ENCODE measurements at places on chromosomes 12 and 14.
A peak's percentile ranks its signal among the peaks of the same experiment; 100 is the strongest.

- DNase-seq = no peak
Observed at GRCh38 chr14:97878727-97879126, 1081.5 kb downstream of the VRK1 start.

- peak; percentile 83 for DNase-seq
Observed at GRCh38 chr12:10147714-10148403, 17.9 kb upstream of the CLEC7A start.

DNA sequence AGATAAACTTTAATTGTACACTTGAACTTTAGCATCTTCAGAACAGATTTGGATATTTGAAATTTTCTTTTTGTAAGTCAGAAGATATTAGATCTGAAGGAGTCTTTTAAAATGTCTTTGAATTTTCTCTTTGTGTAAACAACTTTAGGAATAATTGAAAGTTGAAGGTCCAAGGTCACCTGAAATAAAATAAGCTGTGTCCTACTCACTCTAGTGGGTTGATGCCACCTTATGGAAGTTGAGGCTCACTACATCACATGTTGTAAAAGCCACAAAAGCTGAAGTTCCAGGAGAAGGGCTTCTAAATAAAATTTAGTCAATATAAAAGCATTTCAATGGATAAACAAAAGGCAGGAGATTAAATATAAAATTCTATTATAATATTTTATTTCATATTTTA lies 122.0 kb upstream of the ATXN7L3B start:
- peak; percentile 52 for DNase-seq

GRCh38 chr14:71692496-71692895 lies 239.7 kb upstream of the RGS6 start:
- DNase-seq = no peak

- DNase-seq = no peak
Observed at GRCh38 chr12:52032446-52032803, 18.8 kb upstream of the NR4A1 start.

GRCh38 chr12:113322343-113322742 lies 12.6 kb downstream of the SLC8B1 start:
- DNase-seq = no peak

DNA sequence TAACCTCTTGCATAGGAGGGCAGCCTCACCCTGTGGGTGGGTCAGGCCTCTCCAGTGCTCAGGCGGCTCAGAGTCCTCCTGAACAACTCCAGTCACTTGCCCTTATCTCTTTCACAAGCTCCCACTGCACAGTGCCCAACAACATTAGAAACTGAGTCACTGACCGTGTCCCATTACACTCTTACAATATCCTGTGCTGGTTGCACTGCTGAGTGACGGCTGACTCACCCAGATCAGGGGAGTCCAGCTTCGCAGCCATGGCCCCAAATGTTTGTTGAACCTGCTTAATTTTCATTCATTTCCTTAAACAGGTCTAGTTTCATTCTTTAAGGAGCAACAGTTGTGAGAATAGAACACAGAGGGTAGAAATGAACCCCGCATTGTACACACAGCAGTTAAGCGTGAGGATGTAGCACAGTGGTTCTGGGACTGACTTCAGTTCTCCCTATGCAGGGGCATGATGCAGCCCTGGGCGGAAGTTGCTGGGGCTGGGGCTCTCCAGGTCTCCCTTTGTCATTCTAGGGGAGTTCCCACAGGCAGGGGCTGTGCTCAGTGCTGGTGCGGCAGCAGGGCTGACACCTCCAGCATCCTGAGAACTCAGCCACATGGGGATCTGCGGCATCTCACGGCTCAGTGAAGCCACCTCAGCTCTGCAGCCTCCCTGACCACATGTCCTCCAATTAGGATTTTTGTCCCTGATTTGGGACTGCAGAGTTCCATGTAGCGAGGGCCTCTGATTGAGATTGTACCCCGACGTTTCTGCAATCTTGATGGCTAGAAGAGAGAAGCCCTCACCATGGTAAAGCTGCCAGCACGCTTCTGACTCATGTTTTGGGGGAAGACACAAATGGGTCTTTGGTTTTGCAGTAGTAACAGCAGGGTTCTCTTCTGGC lies 16.1 kb downstream of the GPR68 start:
- no peak for DNase-seq

GRCh38 chr12:81541121-81541520 lies 218.0 kb downstream of the PPFIA2 start:
- DNase-seq = peak; percentile 39

GRCh38 chr12:110937104-110937641 lies 16.8 kb upstream of the MYL2 start:
- DNase-seq = peak; percentile 67

- DNase-seq = no peak
Observed at GRCh38 chr12:117159674-117160073, 30.6 kb downstream of the FBXO21 start.

DNA sequence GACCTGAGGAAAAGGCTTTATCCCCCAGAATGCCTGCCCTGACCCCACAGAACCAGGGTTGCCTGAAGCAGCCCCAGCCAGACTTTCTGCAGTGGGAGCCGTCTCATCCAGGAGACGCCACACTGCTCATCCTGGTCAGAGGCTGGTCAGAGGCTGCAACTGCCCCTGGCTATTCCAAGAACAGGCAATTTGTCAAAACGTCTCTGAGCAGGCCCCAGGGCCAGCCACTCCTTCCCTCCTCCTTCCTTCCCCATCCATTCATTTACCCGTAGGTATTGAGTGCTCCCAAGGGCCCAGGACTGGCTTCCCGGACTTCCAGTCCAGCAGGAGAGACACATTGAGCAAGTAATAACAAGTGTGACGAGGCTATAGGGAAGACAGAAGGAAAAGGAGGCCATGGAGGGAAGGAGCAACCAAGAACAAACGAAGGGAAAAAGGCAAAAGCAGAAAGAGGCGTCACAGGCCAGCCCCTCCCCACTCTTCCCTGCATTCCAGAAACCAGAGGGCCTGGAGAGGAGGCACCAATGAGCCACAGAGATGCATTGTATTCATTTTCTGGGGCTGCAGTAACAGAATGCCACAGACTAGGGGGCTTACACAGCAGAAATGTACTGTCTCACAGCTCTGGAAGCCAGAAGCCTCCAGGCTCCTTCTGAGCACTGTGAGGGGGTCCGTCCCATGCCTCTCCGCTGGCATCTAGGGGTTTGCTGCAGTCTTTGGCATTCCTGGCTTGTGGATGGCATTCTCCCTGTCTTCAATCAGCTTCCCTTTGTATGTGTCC lies 21.0 kb upstream of the CD9 start:
- no peak for DNase-seq

DNA sequence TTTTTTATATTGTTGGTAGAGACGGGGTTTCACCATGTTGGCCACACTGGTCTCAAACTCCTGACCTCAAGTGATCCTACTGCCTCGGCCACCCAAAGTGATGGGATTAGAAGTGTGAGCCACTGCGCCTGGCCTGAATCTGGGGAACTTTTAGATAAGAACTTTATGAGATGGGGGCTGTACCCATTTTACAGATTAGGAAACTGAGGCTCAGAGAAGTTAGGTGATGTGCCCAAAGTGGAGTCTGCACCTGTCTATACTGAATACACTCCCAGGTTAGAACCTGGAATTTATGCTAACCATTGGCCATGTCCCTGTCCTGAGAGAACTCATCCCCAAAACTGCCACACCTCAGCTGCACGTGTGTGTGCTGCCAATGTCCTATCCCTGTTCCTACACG lies 81.9 kb downstream of the ESRRB start:
- no peak for DNase-seq

DNA sequence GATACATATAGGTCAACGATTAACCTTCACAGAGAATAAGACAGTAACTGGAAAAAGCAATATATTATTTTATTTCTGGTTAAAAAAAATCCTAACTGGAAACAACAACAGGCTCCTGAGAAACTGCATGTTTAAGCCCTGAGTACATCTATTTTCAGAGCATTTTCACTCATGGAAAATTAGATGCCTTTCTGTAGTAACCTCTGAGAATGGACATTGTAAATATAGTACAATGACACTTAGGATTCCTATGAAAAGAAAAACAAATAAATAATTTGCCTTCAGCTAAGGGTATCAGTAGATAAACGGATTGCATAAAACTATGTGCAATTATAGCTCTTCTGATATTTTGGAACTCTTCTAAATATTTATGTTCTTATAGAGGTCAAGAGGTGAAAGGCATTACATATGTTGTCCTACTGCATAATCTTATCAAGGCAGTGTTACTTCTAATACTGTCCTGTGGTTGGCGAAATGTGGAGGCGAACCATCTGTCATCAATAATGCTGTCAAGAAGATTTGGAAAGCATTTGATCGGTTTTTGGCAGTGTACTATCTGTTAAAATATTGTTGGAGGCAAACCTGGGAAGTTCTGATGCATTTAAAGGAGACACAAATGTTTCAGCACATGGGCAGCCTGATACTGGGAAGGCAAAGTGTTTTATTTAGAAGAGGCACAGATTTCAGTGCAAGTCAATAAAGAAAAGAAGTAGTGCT lies 381.8 kb downstream of the BTG1 start:
- no peak for DNase-seq

DNA sequence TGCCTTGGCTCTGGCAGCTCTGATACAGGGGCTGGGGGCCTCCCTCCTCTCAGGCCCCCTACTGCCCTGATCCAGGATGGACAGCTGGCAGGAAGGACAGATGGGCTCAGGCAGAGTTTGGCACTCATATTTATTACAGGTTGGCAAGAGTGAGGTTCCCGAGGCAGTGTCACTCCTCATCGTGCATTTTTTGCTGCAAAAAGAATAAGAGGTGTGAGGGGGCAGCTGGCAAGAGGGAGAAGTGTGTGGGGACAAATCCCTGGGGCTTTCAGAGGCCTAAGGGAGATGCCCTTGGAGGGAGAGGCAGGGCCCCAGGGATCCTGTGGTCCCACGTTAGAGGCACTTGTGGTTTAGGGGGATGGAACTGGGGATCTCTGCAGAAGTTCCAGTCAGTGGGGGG lies 5.0 kb downstream of the CMTM5 start:
- no peak for DNase-seq

- DNase-seq = no peak
Observed at GRCh38 chr12:119036878-119037825, 55.8 kb downstream of the SRRM4 start.

- no peak for DNase-seq
Observed at GRCh38 chr12:12992418-12993130, 7.5 kb downstream of the HEBP1 start.

- no peak for DNase-seq
Observed at GRCh38 chr14:93062890-93063289, 52.8 kb downstream of the ITPK1 start.

DNA sequence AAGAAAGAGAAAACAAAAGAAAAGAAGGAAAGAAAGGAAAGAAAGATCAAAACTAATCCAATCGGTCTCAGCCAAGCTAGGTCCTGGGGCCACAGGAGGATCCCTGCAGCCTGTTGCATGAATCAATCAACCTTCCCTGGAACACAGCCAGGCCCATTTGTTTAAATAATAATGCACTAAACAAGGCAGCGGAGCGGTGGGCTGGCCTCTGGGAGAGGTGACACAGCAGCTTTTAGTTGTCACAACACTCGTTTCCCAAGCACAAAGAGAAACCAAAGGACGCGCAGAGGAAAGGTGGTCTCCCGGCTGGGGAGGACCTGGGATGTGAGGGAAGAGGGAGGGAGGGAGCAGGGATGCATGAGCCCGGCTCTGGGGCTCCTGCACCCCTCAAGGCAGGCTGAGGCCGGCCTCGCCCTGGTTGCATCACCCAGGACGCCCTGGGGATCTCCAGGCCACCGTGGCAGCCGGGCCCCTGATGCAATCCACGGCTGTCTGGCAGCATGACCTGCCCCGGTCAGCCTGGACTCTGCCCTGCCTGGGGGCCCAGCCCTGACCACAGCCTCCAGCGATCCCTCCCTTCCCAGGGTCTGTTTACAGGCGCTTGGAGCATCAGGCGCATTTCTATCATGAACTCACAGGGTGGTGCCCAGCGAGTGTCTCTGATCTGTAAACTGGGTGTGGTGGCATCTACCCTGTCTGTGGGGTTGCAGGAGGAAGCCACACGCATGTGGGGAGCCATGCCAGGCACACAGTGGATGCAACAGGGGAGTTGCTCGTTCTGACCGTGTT lies 32.5 kb downstream of the MMP17 start:
- DNase-seq = peak; percentile 73

DNA sequence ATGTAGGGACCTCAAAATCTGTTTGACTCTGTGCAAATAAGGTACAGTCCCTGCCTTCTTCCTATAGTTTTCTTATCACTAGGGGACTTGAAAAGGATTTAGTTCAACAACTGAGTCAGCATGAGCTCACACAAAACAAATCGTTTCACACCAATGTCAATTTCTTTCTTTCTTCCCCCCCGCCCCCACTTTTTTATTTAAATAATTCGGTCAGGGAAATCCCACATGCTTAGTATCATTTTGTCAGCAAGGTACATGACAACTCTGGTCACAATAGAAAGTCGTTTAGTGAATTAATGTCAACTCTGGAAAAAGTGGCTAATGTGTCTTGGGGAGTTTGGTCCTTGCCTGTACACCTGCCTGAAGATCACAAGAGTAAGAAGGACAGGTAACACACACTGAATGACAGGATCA lies 232.2 kb upstream of the PLEKHG7 start:
- no peak for DNase-seq

DNA sequence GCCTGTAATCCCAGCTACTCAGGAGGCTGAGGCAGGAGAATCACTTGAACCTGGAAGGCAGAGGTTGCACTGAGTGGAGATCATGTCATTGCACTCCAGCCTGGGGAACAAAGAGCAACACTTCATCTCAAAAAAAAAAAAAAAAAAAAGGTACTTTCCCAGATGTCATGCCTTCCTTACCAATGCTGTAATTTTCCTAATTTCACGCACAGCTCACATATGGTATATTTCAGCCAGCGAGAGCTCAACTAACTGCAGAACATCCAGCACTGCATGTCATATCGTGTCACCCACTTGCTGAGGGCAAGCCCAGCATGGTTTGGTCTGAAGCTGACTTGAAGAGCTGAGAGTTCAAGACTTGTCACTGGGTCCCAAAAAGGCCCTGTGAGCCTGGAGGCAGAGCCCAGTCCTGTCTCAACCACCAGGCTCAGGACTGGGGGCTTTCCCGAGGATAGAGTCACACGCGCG lies 29.0 kb downstream of the NFKBIA start:
- DNase-seq = no peak

GRCh38 chr12:93127582-93128331 lies 198.7 kb upstream of the EEA1 start:
- DNase-seq = no peak

- peak; percentile 42 for DNase-seq
Observed at GRCh38 chr12:113130457-113131135, 5.0 kb downstream of the RASAL1 start.

- no peak for DNase-seq
Observed at GRCh38 chr12:28575593-28576205, 385.4 kb downstream of the CCDC91 start.

- DNase-seq = no peak
Observed at GRCh38 chr12:83931451-83931850, 981.1 kb downstream of the SLC6A15 start.

GRCh38 chr14:89325959-89326358 lies 91.1 kb downstream of the FOXN3 start:
- no peak for DNase-seq

- no peak for DNase-seq
Observed at GRCh38 chr12:96886998-96887677, 19.9 kb upstream of the NEDD1 start.

- DNase-seq = no peak
Observed at GRCh38 chr12:109517619-109518018, 40.2 kb downstream of the UBE3B start.

Measured in NCI-H526 (cell line).